ENCODE measurements at places on chromosomes 5 and 9.

GRCh38 chr9:121598965-121599871 is 52.2 kb upstream of the DAB2IP start:
- DNase-seq = peak; percentile 83

- peak; percentile 24 for DNase-seq
These were observed 36.3 kb downstream of the VCP start for GRCh38 chr9:35035851-35036701.

GRCh38 chr5:6711409-6712141 is 1.7 kb upstream of the TENT4A start:
- no peak for DNase-seq

DNA sequence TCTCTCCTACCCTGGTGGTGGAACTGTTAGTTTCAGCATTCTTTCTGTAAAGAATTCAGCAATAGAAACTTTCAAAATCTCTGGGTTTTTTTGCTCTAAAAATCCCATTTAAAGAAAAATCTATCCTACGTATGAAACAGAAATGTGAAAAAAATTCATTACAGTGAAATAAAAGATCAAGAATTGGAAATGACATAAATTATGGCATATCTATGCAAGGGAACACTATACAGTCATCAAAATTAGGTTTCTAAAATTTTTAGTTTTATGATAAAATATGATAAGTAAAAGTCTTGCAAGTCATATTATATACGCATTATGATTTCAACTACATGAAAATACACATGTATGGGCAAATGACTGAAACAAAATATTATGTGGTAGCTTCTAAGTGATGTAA is 342.6 kb downstream of the CETN3 start:
- no peak for DNase-seq

DNA sequence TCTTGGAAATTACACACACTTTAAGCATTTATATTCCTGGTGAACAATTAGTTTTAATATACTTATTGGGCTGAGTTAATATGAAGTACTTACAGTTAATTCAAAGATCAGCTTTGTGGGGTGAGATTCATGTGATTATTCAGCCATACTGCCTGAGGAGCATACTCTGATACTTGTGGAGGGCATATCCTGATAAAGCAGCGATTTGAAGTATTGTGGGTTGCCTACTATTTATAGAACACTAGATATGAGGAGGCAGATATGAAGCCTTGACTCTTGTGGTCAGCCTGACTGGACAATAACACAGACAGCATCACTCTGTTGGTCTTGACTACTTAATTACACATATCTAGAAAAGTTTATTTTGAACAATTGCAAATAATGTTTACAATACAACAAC is 27.0 kb upstream of the AGGF1 start:
- DNase-seq = no peak

GRCh38 chr9:68760674-68761333 is 55.8 kb downstream of the PIP5K1B start:
- DNase-seq = no peak

DNA sequence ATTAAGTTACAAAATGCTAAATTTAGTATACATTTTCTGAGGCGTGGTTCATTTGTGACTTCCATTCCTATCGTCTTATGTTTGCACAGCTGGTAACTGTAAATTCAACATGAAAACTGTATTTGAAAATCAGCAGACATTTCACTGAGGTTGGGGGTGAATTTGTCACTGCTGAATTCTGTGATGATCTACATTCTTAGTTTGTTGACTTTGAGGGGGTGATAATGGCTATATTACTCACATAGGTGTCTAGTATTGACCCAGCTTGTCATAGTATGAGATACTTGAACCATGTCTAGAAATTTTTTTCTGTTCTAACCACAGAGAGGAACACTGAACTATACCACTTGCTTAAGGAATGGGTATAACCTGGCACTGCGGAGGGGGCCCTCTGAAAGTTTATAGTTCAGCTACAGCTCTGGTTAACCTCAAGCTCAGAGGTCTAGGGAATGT is 313.3 kb downstream of the PIK3R1 start:
- no peak for DNase-seq

DNA sequence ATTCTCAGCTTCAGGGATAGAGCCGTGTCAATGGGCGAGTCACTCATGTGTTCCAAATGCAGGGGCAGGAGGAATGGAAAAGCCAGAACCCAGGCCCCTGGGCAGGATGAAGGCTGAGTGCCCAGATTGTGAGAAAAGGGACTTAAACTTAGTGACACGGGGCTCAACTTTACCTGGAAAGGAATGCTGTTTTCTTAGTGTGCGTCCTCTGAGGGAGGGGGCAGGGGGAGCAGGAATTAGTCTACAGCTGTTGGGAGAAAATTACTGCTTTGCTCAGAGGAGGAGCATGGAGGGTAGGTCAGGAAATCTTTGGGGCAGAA is 14.6 kb downstream of the HK3 start:
- DNase-seq = no peak

GRCh38 chr5:128329386-128329939 is 208.6 kb downstream of the FBN2 start:
- DNase-seq = no peak

GRCh38 chr5:140041492-140042392 is 1.4 kb downstream of the NRG2 start:
- DNase-seq = no peak

DNA sequence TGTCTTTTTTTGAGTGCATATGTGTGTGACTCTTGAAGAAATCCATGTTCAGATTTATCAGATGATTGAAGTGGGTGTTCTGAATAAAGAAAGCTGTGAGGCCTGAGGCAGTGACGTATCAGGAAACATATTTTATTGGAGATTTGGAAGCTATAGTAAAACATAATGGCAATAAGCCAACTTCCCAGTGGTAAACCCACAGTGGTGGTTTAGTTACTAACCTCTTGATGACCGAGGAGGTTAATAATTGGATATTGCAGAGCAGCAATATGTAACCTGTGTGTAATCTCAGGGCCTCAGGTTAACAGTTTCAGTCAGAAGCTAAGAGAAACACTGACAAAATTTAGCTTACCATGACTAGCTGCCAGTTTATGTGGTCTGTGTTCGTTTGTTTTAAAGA is 6.9 kb downstream of the RGMB start:
- DNase-seq = no peak

Data from renal pelvis (tissue), 12 donors.